NCI-H2081 treated with DMSO at 0.1 percent for 48 hours (cell line): ENCODE measurements at places on chromosomes 12 and 14.

GRCh38 chr12:45324391-45324790 lies 108.5 kb downstream of the ANO6 start:
- no peak for DNase-seq

- DNase-seq, result no peak
Observed at GRCh38 chr12:550473-551260, 90.9 kb downstream of the B4GALNT3 start.

DNA sequence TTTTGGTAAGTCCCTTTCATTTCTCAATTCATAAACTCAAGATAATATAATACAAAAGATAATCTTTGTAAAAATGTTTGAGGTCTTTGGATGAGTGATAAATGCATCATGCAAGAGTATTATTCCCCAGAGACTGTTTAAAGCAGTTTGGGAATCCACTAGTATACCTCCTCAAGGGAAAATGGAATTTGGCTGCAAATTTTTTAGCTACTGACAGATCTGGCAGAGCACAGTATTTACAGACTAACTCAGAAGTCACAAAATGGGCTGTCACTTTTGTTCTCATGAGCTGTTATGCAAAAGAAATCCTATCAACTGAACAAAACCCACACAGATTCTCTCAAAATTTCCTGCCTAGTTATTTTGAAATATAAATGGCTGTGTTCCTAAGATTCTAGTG lies 9.9 kb downstream of the SPIC start:
- no peak for DNase-seq

DNA sequence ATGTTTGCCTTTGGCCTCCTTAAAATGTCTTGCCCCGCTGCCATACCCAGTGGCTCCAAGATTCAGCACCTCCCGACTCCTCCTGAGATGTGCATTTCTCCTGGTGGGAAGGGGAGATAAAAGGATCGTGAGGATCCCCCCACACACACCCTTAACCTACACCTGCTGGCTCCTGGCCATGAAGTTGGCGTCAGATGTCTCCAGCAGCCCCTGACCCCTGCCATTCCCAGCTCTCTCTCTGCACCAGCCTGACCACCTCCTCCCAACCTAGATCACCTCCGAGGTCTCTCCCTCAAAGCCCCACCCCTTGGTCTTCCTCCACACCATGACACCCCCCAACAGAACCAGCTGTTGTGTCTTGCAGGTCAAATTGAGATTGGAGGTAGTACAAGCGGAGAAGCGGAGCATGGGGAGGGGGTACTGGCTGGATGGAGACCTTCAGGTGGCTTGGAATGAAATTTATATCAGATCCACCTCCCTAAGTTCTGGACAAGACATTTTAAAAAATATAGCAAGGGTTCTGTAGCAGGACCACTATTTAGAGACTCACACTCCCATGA lies 151.1 kb upstream of the FKBP4 start:
- DNase-seq, result no peak

DNA sequence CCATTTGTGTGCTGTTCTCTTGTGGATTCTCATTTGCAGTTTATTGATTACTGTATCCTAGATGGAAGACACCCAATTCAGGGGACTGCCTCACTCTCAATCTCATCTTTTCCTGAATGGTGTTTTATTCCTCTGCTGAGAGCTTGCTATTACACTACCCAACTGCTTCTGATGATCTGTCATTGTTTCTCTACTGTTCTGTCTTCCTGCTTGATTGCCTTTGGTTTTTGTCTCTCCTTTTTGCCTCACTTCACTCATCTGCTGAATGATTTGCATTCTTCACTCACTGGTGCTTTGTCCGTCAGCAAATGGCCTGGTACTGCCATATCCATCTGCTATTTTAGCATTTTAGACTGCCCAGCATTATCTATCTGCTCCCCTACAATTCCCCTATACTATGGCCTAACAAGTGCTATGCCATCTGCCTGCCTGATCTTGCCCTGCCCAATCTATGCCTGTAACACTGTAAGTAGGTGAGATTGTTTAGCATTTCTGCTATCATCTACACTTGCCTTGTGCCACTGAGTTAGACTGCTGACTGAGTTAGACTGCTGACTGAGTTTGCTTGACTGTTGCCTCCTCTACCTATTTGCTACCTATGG lies 335.1 kb downstream of the GPHN start:
- no peak for DNase-seq

GRCh38 chr14:87667659-87668058 lies 325.3 kb downstream of the GALC start:
- DNase-seq, result no peak
